Activated CD4-positive, alpha-beta T cell treated with anti-CD3 and anti-CD28 coated beads for 24 hours (primary cell): ENCODE measurements at places on chromosomes 16 and 17.

- no peak for DNase-seq
Observed at GRCh38 chr17:42276609-42277341, 584 bp upstream of the STAT5B start.

- no peak for DNase-seq
Observed at GRCh38 chr17:73432624-73433190, 120.9 kb upstream of the CDC42EP4 start.

DNA sequence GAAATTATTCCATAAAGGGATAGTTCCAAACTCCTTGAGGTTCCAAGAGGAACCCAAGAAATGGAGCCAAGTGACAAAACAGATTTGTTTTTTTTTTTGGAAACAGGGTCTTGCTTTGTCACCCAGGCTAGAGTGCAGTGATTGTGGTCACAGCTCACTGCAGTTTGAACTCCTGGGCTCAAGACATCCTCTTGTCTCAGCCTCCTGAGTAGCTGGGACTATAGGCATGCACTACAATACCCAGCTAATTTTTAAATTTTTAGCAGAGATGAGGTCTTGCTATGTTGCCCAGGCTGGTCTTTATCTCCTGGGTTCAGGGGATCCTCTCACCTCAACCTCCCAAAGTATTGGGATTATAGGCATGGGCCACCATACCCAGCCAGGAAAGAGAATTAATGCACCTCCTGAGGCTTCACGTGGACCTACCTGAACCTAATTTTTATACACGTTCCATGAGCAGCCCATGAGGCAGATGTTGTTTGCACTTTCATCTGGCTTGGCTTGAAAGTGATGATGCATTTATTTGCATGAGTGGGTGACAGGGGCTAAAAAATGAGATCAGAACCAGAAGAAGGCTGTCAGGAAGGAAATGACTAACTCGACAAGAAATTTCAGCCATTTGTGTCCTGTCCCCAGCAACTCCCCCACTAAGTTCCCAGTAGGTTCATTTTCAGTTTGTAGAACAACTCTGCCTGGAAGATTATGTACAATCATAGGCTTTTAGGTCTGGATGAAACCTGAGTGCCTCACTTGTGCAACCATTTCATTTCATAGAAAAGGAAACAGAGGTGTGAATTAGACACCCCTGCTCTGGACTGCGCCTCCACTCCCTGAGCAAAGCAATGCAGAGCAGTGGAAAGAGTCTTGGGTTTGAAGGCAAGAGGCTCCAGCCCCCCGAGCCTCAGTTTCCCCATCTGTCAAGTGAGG, 10.3 kb upstream of the IRF8 start:
- no peak for DNase-seq

GRCh38 chr17:68588362-68588761, 12.8 kb downstream of the FAM20A start:
- DNase-seq = no peak
